ENCODE measurements at places on chromosomes 6 and 20.

DNA sequence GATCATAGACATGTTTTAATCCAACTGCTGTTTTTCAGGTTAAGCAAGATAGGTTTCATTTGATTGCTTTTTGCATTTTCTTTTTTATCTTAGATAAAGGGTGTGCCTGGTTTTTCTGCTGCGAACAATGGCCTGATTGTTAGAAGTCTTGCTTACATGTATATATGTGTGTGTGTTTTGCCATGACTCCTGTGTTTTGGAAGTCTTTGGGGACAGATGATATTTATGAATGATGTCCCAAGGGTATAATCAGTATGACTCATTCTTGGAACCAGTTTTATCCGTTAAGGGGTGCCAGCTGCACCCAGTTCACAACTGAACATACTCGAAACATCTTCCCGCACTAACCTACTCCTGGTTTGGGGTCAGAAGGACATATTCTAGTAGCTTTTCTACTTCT lies 230.1 kb upstream of the SUPT3H start:
- DNase-seq = no peak

DNA sequence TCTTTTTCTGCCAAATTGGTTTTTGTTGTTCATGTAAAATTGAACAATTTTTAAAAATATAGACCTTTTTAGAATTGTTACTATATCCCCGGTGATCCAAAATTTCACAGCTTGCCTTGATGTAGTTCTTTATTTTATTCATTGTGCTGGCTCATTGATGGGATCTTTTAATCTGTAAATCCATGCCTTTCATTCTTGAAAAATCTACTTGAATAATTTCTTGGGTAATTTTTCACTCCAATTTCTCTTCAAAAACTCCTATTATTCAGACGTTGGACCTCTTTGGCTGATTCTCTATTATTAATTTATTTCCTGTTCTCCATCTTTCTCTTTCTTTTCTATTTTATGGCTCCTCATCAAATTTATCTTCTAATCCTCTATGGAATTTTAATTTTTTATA lies 476.1 kb upstream of the CITED2 start:
- DNase-seq = no peak

DNA sequence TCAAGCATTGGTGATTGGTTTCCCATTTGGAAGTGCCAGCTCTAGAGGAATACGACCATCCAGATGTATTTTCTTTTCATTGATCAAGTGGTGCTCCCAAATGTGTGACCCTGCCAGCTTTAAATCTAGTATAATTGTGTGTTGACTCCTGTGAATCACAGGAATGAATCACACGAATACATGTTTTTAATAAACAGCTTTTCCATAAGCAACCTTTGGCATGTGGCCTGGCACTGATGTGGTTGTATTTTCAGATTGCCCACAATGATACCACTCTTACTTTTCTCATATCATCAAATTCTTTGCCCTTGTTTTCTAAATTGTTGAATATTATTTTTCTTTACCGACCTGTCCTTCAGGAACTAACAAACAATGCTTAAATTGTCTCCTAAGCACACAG lies 367 bp downstream of the GSTA3 start:
- DNase-seq = no peak

GRCh38 chr6:147950623-147950987 lies 392.0 kb upstream of the SASH1 start:
- DNase-seq = no peak

DNA sequence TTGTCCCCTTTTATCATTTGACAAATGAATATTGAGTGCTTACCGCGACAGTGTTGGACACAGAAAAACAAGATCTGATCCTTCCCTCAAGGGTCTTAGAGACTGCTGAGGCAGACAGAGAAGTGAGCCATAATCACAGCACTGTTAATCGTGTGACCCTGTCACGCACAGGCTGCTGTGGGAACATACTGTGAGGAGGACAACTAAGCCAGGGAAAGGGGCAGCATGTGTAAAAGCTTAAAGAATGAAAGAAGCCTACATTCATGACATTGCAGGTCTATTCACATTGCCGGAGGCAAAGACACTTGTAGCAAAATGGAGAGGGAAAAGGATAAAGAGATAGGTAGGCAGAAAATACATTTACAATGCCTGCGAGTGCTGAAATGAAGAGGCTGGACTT lies 32.7 kb downstream of the TRDN start:
- DNase-seq = no peak

GRCh38 chr20:35575958-35576357 lies 34.1 kb downstream of the ERGIC3 start:
- no peak for DNase-seq

- DNase-seq = no peak
These were observed 47.6 kb downstream of the CHD6 start for GRCh38 chr20:41570557-41570956.

DNA sequence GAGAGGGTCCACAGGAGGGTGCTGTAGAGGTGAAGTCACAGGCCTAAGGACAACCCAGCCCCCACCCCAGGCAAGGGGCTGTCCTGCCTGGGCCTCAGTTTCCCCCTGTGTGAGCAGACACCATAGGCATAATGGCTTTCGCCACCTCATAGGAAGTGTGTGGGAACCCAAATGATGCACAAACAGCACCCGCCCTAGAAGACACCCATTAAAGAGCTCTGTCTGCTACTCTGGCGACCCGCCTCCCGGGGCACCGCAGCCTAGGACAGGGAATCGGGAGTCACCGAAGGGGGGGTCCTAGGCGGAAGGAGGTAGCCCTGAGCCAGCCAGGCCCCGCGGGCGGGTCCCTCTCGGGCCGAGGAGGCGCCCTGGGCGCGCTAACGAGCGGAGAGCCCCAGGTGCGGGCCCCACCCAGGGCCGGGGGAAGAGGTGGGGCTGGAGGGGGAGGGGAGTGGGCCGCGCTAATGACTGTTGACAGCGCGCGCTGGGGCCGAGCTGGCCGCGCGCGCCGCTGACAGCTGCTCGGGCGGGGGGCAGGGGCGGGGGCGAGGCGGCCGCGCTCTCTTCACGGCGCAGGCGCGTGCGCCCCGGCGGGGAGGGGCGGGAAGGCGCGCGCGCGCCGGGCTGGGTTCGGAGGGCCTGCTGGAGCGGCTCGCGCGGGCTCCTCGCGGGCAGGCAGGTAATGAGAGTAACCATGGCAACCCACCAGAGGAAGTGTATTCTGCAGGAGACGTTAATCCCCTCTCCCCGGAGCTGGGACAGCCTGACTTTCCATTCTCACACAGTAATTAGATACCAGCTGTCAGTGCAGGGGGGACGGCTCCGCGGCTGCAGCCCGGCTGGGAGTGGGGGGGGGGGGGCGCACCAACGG lies 48.9 kb downstream of the NOL4L start:
- no peak for DNase-seq

- DNase-seq = no peak
These were observed 180.8 kb upstream of the PROKR2 start for GRCh38 chr20:5497556-5497955.
